ENCODE measurements at places on chromosomes 1 and 21. TPM values are rescaled to one million over a fixed set of nuclear protein-coding genes. Genes with fewer than 3 reads are reported as not detected.
A peak's percentile ranks its signal among the peaks of the same experiment; 100 is the strongest.

KCNQ4 gene
- total RNA-seq, result 1.5 TPM

ERG gene
- total RNA-seq, result 0.14 TPM

S1PR1 gene
- 51.2 TPM for total RNA-seq

PRAMEF6 gene
- not detected for total RNA-seq

GRCh38 chr1:16181887-16182719 lies 26.2 kb upstream of the EPHA2 start:
- H3K27ac ChIP-seq, result no peak overlapping the region
- no peaks in the 10 kb centered on the region for H3K4me1 ChIP-seq
- H3K36me3 ChIP-seq, result no peaks in the 10 kb centered on the region
- no peak for DNase-seq

GRCh38 chr1:200150721-200151120 lies 123.2 kb downstream of the NR5A2 start:
- no peaks in the 10 kb centered on the region for H3K27me3 ChIP-seq
- peak overlapping the region; percentile 53 for H3K4me3 ChIP-seq
- H3K36me3 ChIP-seq, result no peaks in the 10 kb centered on the region
- H3K4me1 ChIP-seq, result peaks cover 49% of the 10 kb centered on the region
- peak; percentile 67 for DNase-seq
- H3K27ac ChIP-seq, result peak overlapping the region; percentile 66

DNA sequence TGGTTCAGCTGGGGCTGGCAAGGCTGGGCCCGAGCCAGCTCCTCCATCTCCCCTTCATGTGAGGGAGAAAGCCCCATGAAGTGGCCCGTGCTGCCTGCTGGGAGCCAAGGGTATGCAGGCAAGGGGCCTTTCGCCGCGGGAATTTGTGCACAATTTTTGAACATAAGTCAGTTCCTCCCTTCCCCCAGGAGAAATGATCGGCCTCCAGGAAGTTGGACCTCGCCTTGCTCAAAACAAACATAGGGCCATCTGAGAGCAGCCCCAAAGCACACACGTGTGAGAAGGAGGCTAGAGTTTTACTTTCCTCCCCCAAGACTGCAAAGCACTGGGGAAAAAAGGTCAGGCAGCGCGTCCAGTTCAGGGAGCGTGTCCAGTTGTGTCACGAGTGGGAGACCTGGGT lies 64.7 kb downstream of the PRDM16 start:
- no peaks in the 10 kb centered on the region for H3K36me3 ChIP-seq
- H3K27me3 ChIP-seq, result no peaks in the 10 kb centered on the region
- H3K27ac ChIP-seq, result no peak overlapping the region

GRCh38 chr1:36154335-36154734 lies 1.6 kb upstream of the MAP7D1 start:
- peak overlapping the region; percentile 59 for H3K27ac ChIP-seq
- DNase-seq, result peak; percentile 59
- H3K27me3 ChIP-seq, result no peaks in the 10 kb centered on the region
- peaks cover 63% of the 10 kb centered on the region for H3K4me1 ChIP-seq
- H3K4me3 ChIP-seq, result peak overlapping the region; percentile 90

DNA sequence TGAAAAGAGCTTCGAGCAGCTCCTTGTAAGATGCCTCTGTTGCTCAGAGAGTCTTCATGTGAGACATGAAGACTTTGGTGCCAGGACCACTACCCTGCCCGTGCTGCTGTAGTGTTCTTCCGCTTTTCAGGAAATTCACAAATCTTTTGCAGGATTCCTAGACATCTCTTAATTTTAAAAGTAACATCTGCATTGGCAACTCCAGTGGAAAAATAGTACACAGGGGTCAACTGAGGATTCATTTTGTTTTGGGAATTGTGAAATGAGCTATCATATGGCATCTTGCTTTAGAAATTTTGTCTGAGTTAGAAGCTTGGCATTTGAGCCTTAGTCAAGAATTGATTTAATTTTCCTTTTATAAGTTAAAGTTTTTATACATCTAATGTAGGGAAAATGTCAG lies 7.2 kb downstream of the PRDM2 start:
- peaks cover 26% of the 10 kb centered on the region for H3K4me1 ChIP-seq
- DNase-seq, result peak; percentile 26
- H3K27ac ChIP-seq, result no peak overlapping the region

DNA sequence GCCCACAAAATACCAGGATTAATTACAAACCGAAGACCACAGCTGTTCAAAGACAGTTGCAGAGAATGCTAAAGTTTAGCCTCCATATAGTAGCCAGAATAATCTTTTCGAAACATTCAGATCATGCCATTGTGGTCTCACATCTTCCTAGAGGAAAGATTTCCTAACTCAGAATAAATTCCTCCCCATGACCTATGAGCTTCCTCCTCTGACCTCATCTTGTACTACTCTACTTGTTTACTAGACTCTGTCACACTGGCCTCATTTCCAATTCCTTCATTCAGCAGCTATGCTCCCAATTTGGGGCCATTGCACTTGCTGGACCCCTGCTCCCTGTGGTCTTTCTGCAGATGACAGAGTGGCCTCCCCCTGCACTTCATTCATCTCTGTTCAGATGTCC lies 71.8 kb upstream of the LRRC53 start:
- H3K27ac ChIP-seq, result no peak overlapping the region
- H3K4me1 ChIP-seq, result peaks cover 1% of the 10 kb centered on the region
- no peaks in the 10 kb centered on the region for H3K36me3 ChIP-seq
- peaks cover 5% of the 10 kb centered on the region for H3K27me3 ChIP-seq
- DNase-seq, result no peak
- H3K4me3 ChIP-seq, result no peak overlapping the region

DNA sequence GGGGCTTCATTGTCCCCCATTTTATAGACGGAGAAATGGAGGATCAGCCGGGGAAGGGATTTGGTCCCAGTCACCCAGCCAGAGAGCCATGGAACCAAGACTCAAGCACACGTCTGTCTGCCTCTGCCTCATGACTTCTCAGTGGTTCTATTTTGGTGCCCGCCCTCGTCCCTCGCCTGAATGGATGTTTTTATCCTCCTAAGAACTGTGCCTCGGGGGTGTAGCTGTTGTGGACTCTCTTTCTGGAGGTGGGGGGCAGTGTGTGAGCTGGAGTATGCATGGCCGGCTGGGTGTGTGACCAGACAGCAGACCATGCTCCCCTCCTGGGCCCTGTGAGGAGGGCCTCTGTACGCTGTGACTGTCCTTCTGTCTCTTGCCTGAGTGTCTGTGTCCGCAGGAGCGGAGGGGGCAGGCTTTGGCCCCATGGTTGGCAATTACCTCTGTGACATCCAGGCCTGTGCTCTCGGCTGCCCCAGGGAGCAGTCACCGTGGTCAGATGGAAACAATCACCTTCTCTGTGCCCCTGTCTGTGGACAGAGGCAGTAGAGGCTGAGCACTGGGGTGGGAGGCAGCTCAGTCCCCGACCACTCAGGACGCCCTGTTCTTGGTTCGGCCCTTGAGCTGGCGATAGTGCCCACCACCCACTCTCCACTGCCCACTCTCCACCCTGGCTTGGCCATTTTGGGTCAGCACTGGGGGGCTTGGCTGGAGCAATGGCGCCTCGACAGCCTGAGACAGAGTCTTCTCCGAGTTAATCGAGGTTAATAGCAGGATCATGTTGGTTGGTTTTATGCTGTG lies 20.4 kb downstream of the WNT4 start:
- H3K36me3 ChIP-seq, result peaks cover 7% of the 10 kb centered on the region
- no peak overlapping the region for H3K4me3 ChIP-seq
- no peak for DNase-seq
- H3K27me3 ChIP-seq, result no peaks in the 10 kb centered on the region

DNA sequence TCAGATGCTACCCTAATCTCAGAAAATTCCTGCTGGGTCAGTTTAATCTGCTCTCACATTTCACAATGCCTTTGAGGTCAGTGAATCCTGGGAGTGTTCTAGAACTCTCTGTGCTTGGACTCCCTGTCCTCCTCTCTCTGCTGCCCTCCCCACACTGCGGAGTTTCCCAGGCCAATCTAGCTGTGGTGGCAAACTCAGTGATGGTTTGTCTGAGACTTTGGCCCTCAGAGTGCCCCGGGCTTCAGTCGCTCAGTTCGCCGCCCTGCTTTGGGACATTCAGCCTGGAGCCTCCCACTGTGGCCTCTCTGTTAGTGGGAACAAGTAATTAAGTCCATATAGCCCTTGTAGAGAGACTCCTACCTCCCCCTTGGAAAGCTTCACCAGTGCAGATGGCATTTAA lies 7.1 kb downstream of the C1orf226 start:
- H3K27me3 ChIP-seq, result peaks cover 9% of the 10 kb centered on the region
- H3K36me3 ChIP-seq, result no peaks in the 10 kb centered on the region
- no peak overlapping the region for H3K4me3 ChIP-seq
- peaks cover 2% of the 10 kb centered on the region for H3K4me1 ChIP-seq

DNA sequence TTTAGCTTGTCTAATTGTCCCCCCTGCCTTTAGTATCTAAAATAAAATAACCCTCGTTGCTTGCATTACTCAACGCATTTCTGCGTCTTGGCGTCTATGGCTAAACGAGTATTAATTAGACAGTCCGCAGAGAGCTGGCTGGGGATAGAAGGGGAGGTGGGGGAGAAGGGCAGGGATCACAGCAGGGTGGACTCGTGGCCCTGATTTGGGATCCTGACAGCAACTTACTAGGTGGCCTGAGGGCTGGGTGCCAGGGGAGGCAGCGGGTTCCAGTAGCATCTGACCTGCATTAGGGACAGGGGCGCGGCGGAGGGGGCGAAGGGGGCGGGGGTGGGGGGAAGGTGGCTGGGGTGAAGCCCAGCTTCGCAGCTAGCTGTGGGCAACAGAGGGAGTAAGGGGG lies 1.1 kb upstream of the BACE2 start:
- H3K27me3 ChIP-seq, result peaks cover 52% of the 10 kb centered on the region
- H3K4me3 ChIP-seq, result peak overlapping the region; percentile 73
- no peak for DNase-seq
- peaks cover 5% of the 10 kb centered on the region for H3K4me1 ChIP-seq
- no peak overlapping the region for H3K27ac ChIP-seq
- no peaks in the 10 kb centered on the region for H3K36me3 ChIP-seq

GRCh38 chr1:246107516-246108277 lies 399.4 kb downstream of the SMYD3 start:
- H3K27ac ChIP-seq, result no peak overlapping the region
- H3K27me3 ChIP-seq, result no peaks in the 10 kb centered on the region
- no peak for DNase-seq
- no peaks in the 10 kb centered on the region for H3K4me1 ChIP-seq
- no peaks in the 10 kb centered on the region for H3K36me3 ChIP-seq

DNA sequence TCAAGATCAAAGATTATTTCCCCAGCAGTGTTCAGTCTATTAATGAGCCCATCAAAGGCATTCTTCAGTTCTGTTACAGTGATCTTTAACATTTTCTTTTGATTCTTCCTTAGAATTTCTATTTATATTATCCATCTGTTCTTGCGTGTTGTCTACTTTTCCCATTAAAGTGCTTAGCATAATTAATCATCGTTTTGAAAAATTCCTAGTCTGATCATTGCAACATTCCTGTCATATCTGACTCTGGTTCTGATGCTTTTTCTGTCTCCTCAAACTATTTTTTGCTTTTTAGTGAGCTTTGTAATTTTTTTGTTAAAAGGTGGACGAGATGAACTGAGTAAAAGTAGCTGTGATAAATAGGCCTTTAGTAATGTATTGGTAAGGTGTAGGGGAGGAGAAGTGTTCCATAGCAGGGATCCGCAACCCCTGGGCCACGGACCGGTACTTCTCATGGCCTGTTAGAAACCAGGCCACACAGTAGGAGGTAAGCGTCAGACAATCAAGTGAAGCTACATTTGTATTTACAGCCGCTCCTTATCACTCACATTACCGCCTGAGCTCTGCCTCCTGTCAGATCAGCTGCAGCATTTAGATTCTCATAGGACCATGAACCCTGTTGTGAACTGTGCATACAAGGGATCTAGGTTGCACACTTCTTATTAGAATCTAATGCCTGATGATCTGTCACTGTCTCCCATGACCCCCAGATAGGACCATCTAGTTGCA lies 163.3 kb downstream of the PIK3R3 start:
- no peak overlapping the region for H3K4me3 ChIP-seq
- H3K27ac ChIP-seq, result no peak overlapping the region
- no peaks in the 10 kb centered on the region for H3K27me3 ChIP-seq

DNA sequence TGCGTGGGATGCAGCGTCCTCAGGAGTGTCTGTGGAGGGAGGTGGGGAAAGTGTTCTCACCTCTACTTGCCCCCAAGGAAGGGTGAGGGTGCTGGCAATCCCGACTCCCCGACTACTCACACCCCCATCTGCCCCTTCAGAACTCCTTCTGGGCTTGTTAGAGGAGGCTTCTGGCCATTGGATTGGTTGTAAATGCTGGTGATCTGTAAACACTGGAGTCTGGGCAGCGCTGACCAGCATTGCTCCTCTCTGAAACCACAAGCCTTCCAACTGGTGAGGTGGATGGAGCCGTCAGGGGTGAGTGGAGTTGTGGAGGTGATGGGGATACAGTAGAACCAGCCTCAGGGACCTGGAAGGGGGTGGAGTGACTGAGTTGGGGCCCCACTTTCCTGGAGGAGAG lies 59.3 kb downstream of the NKAIN1 start:
- peak overlapping the region; percentile 21 for H3K4me3 ChIP-seq
- no peak for DNase-seq
- peaks cover 26% of the 10 kb centered on the region for H3K27me3 ChIP-seq
- H3K4me1 ChIP-seq, result peaks cover 5% of the 10 kb centered on the region
- H3K36me3 ChIP-seq, result no peaks in the 10 kb centered on the region

GRCh38 chr1:32749771-32750170 lies 47.2 kb upstream of the SYNC start:
- peaks cover 27% of the 10 kb centered on the region for H3K27me3 ChIP-seq
- no peak overlapping the region for H3K4me3 ChIP-seq
- no peaks in the 10 kb centered on the region for H3K36me3 ChIP-seq
- H3K27ac ChIP-seq, result no peak overlapping the region
- peaks cover 8% of the 10 kb centered on the region for H3K4me1 ChIP-seq

GRCh38 chr1:230684146-230684545 lies 29.8 kb downstream of the AGT start:
- no peak for DNase-seq
- peaks cover 2% of the 10 kb centered on the region for H3K4me1 ChIP-seq
- H3K36me3 ChIP-seq, result peaks cover 43% of the 10 kb centered on the region
- no peak overlapping the region for H3K27ac ChIP-seq
- no peak overlapping the region for H3K4me3 ChIP-seq
- no peaks in the 10 kb centered on the region for H3K27me3 ChIP-seq

Measured in activated CD4-positive, alpha-beta T cell treated with anti-CD3 and anti-CD28 coated beads, Interleukin-2, amount 10 ng/mL, durations not matched to agents 24 days and 14 days (primary cell).